Hippocampal formation (tissue), 2 donors: ENCODE measurements at places on chromosomes 6 and 20.

GRCh38 chr20:8152847-8153246, 20.8 kb downstream of the PLCB1 start:
- no peak for DNase-seq

GRCh38 chr6:85126485-85127167, 323.3 kb upstream of the NT5E start:
- DNase-seq: no peak

GRCh38 chr6:91087908-91088307, 501.0 kb upstream of the MAP3K7 start:
- DNase-seq: peak; percentile 12

DNA sequence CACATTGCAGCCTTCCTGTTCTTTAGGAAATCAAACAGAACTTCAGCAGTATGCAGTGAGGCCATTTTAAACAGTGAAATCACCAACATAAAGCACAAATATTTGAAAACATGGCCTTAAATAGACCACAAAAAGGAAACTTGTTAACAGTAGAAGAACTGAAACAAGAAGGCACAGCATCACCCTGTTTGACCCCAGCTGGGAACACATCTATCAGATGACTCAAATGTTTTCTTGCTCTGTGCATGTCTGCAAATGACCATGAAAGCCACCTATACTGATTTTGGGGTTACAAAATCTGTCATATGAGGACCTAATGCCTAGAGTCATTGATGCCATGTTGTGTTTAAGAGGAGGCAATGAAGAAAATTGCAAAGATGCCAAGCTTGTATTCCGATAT, 123.8 kb upstream of the ADGRF1 start:
- no peak for DNase-seq

GRCh38 chr6:168106633-168107005, 27.6 kb upstream of the FRMD1 start:
- no peak for DNase-seq

- DNase-seq: no peak
These were observed at the start of gene ZFP57 for GRCh38 chr6:29680904-29681303. Gene ZFP57 (minus strand): TSS chr6:29681152. CDS start chr6:29677003, 4,149 bp downstream.
